ENCODE measurements at places on chromosomes 11 and 22.

DNA sequence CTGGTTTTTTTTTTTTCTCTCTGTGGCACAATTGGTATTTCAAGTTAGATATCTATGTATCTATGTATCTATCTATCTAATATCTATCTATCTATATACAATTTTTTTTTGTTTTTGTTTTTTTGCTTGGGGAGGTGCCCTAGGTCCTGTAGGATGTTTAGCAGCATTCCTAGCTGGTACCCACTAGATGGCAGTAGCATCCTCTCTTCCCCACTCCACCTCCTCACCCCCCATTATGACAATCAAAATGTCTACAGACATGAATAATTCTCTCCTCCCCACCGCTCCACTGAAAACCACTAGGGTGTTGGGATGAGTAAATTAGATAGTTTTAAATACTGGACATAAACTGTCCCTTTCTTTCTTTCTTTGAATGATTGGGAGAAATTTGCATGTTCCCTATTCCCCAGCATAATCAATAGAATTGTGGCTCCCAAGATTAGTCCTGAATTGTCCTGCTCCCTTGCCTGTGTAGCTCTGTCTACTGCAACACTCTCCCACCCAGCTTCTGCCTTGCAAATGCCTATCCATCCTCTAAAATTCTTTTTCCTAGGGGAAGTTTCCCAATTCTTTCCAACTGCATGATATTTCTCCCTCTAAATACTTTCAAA is 1152.4 kb downstream of the LRRC4C start:
- no peak for DNase-seq

DNA sequence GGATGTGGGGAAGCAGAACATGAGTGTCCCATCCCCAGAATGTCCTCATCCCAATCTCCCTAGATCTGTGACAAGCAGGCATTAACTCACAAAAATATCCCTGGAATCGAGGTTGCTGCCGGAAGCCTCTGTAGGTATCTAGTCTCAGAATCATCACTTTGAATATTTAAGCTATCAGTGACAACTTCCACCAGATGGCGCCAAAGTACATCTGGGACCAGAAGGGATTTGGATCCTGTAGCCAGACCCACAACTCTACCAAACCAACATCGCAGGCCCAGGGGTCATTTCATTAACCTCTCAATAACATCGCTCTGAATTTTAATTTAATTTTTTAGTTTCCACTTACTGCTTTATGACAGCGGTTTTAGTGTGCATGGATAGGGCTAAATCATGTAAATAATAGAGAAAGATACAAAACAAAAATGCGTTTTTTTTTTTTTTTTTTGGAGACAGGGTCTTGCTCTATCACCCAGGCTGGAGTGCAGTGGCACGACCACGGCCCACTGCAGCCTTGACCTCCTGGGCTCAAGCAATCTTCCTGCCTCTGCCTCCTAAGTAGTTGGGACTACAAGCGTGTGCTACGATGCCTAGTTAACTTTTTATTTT is 1.1 kb upstream of the EXT2 start:
- DNase-seq, result no peak

DNA sequence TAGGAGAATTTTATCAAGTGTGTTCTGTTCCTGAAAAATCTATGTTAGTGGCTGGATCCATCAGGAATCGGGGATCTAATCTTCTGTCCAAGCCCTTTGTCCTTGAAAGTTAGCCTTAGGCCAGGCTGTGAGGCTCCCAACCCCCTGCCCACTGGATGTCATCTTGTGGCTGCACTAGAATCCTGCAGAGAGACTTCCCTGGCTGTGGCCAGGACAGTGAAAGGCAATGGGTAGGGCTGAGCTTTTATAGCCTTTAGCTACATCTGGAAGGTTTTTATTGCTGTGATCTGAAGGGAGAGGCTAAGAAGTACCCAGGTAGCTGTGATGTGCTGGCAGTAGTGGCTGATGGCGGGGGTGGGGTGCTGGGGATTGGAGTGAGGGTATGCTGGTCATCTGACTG is 2.1 kb downstream of the OAF start:
- no peak for DNase-seq

DNA sequence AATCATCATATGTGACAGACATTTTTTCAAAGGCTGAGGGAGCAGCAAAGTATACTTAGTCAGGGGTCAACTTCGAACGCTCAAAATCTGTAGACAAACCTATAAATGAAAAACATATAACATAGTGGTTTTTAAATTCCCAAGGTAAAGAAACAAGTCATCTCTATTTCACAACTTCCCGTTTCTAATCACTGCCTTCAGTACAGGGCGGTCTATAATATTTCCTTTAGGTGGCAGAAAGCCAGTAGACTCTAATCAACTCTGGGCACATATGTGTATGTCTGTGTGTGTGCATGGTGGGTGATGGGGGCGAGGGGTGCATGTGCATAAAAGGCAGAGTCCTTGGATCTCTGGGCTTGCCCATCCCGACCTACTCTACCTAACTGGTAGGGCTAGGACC is 55.0 kb upstream of the ARFGAP3 start:
- peak; percentile 8 for DNase-seq

- no peak for DNase-seq
Observed at GRCh38 chr11:124190298-124191139, 7.4 kb downstream of the OR10D3 start.
